SK-N-SH treated with all-trans-retinoic acid at 6 μM for 48 hours (cell line): ENCODE measurements at places on chromosomes 3 and 15.

- no peak for ATAC-seq
Observed at GRCh38 chr3:144963810-144964209, 992.2 kb downstream of the DIPK2A start.

- no peak for ATAC-seq
Observed at GRCh38 chr15:48020166-48020565, 100.6 kb upstream of the SLC24A5 start.

GRCh38 chr15:78360958-78361718 is 21.0 kb downstream of the CRABP1 start:
- ATAC-seq = no peak

DNA sequence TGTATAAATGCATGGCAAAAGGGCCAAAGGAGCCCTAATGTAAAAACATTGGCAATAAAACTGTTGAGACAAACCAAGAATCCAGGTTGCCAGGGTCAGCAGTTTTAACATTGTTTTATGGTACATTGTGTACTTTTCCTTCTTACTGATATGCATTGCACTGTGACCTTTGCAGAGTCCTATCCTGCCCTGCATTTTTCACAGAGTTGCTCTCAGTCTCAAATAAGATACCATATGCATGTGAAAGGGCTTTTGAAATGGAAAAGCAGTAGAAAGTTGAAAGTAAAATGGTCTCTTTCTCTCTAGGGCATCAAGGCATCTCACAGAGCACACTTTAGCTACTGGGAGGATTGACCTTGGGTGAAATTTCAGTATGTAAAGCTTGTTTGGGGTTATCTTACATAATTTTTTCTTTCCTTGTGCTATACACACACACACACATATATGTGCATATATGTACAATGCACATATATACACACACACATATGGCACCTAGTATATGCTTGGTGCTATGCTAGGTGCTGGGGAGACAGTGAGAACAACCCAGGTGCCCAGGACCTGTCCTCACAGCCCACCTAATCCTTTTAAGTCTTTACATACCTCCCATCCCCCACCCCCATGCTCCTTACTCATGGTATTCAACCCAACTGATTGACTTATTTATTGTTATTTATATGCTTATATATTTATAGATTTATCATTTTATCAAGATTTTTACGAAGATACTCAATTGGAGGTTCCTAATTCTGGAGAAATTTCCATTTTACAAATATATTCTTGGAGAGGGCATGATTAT is 1.2 kb upstream of the PPP2R3A start:
- ATAC-seq = no peak

DNA sequence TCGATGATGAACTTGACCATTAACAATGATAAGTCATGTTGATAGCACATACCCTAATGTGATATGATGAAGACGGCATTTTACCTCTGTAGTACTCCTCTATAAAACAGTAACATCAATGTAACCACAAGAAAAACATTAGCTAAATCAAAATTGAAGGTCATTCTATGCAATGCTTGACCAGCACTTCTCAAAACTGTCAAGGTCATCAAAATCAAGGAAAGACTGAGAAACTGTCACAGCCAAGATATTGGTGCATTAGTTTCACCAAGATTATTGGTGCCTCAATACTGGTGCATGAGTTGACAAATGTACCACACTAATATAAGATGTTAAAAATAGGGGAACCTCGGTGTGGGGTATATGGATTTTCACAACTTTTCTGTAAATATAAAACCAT is 251.1 kb upstream of the CNTN4 start:
- ATAC-seq = no peak

- ATAC-seq = no peak
Observed at GRCh38 chr15:88615303-88616107, 5.6 kb upstream of the AEN start.

DNA sequence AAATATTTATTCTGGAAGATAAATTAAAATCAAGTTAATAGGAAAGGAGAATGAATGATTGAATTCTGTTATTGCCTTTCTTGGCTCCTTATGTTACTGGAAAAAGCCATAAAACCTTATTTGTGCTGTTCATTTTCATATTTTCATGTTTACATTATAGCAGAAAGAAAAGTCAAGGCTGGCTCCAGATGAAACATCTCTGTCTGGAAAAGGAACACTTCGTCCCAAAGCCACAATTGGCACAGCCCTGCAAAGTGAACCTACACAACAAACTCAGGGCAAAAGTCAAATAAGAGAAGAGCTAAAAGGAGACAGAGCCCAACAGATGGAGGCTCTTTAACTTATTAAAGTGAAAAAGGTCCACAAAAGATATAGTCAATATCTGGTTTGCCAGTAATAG is 73.4 kb downstream of the GTPBP8 start:
- no peak for ATAC-seq

DNA sequence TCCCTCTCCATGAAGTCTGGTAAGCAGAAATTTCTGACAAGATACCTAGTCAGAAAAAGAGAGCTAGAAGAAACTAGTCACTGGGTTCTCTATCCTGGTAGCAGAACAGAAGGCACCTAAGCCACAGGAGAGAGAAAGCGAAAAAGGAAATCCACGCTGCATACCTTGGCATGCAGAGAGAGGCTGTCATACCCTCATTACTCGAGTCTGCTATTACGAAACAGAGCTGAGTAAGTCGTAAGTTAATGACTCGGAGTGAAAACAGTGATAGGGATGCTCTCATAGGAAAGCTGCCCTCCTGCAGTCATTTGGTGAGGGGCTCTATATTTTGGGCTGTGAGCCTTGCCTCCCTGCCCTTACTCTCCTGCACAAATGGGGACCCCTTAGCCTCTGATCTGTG is 16.2 kb downstream of the CLRN1 start:
- ATAC-seq = no peak

GRCh38 chr3:48038971-48039481 is 22.8 kb upstream of the MAP4 start:
- ATAC-seq = peak; percentile 50

- ATAC-seq = no peak
Observed at GRCh38 chr15:88144921-88145653, 111.5 kb downstream of the NTRK3 start.

DNA sequence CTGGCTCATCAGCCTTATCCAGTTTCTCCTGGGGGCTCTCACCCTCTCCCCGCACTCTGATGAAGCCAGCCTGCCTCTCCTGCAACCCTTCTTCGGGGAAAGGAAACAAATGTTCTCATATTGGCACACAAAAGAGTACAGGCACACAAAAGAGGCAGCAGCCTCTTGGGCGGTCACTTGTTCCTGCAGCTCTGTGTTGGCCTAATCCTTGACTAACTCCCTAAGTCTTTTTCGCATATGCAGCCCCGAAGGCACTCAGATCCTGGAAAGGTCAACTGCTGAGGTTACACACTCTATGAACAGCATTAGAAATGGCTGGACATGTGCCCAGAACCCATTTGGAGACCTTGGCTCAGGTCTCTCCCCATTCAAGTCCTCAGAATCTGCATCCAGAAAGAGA is 7.4 kb upstream of the CAMP start:
- ATAC-seq = no peak

DNA sequence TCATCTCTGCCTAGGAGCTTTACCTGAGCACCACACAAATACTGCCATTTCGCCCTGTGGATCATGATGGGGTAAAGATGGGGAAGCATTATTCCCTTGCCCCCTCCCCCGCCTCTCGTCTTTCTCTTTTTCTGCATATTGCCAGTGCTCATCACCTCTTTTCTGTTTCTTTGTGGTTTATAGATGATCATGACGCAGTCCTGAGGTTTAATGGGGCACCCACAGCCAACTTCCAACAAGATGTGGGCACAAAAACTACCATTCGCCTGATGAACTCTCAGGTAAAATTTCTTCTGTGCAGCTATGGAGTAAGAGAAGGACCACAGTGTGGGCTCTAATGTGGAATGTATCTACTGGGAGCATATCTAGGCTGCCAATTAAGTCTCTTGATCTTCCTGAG is 88.2 kb downstream of the RPL39L start:
- no peak for ATAC-seq

GRCh38 chr15:66819084-66819483 is 117.0 kb downstream of the SMAD6 start:
- no peak for ATAC-seq

- ATAC-seq = peak; percentile 71
Observed at GRCh38 chr3:194364652-194365434, 4.7 kb downstream of the LRRC15 start.

DNA sequence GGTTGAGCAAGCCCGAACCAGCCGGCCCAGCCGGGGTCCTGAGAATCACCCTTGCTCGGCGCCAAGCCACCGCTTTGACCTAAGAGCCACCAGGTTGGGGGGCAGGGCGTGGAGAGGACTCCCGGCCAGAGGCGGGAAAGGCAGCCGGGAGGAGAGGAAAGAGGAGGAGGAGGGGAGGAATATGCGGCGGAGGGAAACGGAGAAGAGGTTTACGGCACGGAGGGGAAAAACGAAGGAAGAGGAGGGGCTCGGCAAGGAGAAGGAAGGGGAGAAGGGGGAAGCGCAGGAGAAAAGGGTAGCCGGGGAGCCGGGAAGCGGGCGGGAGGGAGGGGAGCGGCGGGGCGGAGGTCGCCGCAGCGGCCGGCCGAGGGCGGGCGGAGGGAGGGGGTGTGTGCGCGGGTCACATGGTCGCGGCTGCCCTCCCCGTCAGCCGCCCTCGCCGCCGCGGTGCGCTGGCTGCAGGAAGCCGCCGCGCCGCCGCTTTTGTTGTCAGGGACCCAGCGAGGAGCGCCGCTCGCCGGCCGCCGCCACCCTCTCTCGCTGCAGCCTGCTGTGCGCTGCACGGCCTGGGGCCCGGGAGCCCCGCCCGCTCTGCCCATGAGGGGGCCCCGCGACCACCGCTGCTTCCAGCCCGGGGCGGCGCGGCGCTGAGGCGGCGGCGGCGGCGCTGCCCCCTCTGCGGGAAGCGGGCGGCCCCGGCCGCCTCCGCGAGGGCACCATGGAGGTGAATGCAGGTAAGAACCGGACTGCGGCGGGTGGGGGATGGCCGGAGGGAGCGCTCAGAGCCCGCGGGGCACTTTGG is at the start of gene NR1D2:
TSS of gene NR1D2 (plus strand) at position 426 of the 802 bp plus-strand sequence. CDS start at position 719, 293 bp downstream.
- ATAC-seq = peak; percentile 57

DNA sequence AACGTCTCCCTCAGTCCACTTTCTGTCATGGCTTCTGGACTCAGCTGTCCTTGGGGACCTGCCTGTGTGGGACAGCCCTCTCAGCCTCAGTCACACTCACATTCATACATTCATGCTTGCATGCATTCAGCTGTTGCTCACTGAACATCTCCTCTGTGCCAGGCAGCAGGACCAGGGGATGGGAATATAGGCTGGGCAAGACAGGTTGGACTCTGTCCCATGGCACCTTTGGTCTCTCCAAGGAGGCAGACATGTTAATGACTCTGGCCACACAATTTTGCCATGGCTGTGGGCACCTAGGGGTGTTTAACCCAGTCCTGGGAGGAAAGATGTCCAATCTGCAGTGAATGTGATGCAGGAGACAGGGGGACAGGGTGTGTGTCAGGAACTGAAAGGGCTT is 7.8 kb upstream of the DNAH1 start:
- ATAC-seq = no peak

DNA sequence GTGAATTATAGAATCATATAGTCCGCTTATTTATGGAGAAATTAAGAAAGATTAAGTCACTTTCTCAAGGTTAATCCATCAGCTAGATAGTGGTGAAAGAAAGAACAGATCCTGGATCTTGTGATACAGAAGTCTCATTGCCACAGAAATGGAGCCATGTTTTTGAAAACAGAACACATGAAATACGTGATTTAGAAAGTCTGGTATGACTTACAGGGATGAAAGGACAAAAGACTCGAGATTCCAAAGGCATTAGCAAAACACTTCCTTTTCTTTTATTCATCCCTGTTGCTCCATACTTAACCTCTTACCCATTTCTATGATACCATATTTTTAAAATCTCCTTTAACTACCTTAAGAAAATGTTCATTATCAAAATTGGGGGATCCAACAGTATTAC is 40.0 kb upstream of the TEX9 start:
- ATAC-seq = no peak

DNA sequence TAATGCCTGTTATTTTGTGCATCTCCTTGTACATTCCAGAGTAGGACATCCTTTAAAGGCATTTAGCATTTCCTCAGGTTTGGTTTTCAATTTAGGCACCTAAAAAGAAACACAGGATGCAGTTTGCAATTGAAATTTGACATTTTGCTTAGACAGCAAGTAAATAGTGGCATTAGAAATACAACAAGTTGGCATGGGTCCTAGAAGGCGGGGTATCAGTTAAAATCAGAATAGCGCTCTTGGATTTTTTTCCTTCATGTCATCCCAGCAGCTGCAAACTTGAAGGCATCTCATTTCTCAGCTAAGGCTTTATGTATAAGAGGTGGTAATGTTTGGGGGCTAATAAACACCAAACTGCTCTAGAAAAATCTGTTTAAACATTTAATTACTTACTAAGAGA is 47.5 kb upstream of the SKOR1 start:
- ATAC-seq = no peak

GRCh38 chr3:55482496-55483195 is 4.5 kb downstream of the WNT5A start:
- no peak for ATAC-seq

DNA sequence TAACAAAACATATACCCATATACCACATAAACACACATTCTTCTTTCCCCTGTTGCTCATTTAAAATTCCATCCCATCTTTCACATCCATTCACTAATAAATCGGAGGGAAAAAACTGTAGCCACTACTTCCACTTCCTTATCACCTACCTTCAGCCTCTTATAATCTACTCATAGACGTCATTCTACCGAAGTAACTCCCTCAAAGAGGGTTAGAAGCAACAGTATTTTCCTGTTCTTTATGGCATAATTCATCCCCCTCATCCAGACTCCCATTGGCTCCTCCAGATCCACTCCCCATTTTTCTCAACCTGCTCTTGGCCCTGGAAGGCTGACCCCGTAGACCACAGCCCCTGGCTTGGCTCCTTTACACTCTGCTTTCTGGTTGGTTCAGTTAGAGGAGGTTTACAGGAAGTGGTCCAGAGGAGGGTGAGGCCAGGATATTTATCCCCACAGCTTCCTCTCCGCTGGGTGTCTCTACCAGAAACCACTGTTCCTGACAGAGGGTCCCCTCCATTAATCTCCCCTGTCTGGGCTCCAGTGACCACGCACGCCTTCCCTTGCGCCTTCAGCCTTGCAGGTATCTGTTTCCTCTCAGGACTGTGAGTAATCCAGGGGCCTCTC is 46.3 kb downstream of the FMN1 start:
- peak; percentile 57 for ATAC-seq

- ATAC-seq = no peak
Observed at GRCh38 chr15:37481126-37481525, 380.8 kb upstream of the MEIS2 start.

GRCh38 chr3:7920211-7920610 is 581.4 kb upstream of the LMCD1 start:
- no peak for ATAC-seq

GRCh38 chr3:174495311-174495710 is 363.8 kb upstream of the NAALADL2 start:
- peak; percentile 75 for ATAC-seq

DNA sequence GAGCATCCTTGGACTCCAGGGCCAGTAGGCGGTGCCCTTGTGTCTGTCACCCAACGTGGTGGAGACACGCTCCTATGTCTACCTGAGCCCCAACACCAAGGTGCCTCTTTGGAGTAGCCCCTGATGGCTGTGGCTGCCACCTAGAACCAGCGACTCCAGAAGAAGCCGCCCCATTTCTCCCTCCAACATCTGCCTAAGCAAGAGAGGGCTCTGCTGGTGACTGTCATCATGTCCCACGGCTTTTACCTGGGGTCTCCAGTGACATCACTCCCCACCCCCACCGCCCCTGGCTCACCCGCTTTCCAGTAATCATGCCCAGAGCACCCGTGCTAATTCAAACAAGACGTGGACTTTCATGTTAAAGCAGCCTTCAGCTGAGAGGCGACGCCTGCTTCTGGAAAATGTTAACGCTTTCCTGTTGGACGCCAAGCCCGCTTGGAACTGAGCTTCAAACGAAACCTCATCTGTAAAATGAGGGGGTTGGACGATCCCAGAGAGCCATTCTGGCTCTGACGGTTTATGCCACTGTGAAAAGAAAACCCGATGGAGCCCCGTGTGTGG is 57.0 kb downstream of the ISG20 start:
- ATAC-seq = no peak
